ENCODE measurements at places on chromosomes 3 and 15.

- DNase-seq = no peak
These were observed at the start of gene CAMKV for GRCh38 chr3:49869525-49870126. TSS of gene CAMKV (minus strand) at chr3:49869906. CDS start at chr3:49862388, 7,518 bp downstream.

- peak; percentile 55 for DNase-seq
These were observed 64.6 kb downstream of the EFL1 start for GRCh38 chr15:82197733-82198594.

DNA sequence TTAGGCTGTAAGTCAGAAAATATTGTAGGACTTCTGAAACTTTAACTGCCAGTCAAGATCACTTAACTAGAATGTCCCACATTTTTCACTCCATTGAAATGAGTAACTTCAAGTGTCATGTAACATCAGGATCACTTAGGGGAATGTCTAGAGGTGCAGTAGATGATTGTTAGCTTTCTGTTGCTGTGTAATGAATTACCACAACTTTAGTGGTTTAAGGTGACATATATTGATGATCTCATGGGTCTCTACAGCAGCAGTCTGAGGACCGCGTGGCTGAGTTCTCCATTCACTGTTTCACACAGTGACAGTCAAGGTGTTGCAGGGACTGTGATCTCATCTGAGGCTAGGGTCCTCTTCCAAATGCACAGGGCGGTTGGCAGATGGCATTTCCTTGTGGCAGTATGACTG, 82.7 kb downstream of the SLC25A26 start:
- no peak for DNase-seq

- no peak for DNase-seq
These were observed 34.4 kb downstream of the CASR start for GRCh38 chr3:122217901-122218300.

DNA sequence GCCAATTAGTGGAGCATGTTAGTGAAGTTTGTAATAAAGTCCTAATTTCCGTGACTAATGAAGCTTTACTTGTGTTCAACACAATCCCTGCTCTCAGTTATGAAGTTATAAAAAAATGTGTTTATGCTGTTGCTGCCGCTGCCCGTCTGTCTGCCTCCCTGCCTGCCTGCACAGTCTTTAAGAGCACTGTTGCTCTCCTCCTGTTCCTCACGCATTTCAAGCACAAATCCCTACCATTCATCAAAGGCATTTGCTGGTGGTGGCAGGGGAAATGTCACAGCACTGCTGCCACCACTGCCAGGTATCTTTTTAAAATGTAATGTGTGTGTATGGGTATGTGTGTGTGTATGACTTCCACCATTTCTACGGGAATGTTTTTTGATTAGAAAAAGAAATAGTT, 58.8 kb downstream of the CACNA1D start:
- no peak for DNase-seq

GRCh38 chr15:54836052-54836795, 360.5 kb downstream of the RSL24D1 start:
- no peak for DNase-seq

DNA sequence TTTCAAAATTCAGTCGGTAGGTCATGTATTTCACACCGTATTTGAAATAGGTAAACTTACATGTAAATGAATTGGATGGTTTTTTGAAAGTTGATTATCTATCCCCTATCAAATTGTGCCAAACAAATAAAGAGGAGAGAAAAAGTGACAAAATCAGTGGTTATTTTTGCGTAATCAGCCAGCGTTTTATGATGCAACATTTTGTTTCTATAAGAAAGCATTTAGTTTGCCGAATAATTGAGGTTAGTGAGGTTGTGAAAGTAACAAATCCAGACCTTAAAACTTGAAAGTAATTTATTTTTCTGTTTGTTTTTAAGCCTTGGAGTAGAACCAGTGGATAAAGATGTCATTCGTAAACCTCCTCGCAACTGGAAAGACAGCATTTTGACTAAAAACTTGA, 29.3 kb downstream of the ASTE1 start:
- DNase-seq = peak; percentile 71

DNA sequence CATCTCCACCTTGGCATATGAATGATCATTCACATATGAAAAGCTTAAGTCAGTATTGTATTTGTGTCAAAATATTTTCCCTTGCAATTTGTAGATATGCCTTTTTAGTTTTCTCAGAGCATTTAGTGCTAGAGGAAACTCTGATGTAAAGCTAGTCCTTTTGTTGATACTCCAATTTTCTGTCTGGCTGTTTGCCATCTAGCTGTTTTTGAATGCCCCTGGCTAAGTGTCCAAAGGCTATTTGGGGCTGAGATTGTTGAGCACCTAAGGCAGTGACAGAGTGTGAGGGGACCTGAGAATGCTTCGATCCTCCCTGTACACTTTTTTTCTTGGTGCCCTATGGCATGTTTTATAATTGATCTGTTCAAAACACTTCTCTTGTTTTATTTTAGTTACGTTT, 3.1 kb downstream of the SLC51B start:
- no peak for DNase-seq

GRCh38 chr15:64774037-64774628, 1.3 kb downstream of the RBPMS2 start:
- DNase-seq = no peak

DNA sequence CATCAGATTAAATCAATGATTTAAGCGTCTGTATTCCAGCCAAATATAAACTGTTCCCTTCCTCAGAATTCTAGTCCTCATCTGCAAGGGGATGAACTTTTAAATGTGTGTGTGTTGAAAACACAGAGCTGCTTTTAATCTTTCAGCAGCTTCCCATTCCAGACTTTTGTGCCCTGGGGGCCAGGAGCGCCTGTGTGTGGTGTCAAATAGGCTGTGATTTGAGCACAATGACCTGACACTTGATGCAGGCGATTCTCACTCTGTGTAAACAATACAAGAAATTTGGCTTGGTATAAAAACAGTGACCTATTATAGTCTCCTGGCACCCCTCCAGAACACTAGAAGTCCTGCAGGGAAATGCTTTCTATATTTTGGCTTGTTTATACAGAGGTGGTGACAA, 274.6 kb upstream of the ROPN1 start:
- no peak for DNase-seq

DNA sequence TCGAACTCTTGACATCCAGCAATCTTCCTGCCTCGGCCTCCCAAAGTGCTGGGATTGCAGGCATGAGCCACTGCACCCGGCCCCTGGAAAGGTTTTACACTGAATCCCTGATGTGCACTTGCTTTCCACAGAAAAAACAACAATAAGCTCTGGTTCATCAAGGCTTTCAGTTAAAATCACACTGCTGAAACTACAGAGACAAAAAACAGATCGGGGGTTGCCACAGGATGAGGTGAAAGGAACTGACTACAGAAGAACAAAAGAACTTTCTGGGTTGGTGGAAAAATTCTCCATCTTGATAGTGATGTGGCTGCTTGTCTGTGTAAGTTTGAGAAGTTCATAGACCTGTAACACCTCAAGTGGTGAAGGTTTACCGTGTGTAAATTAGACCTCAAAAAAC, 2.9 kb downstream of the RAB43 start:
- no peak for DNase-seq

- DNase-seq = no peak
These were observed 118.0 kb upstream of the DPH6 start for GRCh38 chr15:35663956-35664355.

DNA sequence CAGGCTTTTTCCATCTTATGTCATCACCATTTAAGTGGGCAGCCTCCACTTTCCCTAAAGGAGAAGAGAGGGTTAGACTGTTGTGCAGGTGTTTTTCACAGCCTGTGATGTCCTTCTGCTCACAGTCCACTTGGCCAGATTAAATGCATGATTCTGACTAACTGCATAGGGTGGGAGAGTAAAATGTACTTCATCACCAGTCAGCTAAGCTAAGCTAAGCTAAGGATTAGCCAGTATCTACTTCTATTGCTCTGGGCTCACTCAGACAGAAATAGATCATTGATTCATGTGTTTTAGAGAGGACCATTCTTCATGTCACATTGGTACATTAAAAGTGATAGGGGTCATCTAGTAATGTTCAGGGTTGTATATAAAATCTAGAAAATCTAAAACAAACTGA, 1013.1 kb downstream of the NTRK3 start:
- DNase-seq = no peak

DNA sequence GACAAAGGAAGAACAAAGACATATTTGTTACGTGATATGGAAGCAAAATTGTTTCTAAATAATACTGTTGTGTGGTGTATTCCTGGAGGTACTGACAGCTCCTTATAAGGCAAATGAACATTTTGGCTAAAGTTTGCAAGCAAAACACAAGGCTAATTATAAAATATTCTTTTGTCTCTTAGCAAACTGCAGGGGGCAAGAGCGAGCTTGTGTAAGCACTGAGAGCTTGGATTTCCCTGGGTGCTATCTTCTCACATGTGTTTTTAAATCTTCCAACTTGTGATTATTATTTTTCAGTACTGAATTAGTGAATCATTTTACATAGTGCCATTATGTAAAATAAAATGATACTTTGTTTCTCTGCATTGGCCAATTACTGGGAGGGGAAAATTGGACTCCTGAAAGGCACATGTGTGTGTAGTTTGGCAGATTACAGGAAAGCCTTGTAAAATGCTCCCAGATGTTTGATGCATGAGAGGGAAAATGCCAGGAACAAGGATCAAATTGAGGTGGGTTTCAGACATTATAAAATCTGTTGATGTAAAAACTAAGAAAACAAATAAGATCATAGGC, 611.5 kb downstream of the AGBL1 start:
- DNase-seq = no peak

GRCh38 chr3:24548278-24548677, 53.6 kb upstream of the THRB start:
- no peak for DNase-seq

GRCh38 chr3:23567917-23568316, 237.8 kb upstream of the UBE2E1 start:
- peak; percentile 89 for DNase-seq

- DNase-seq = peak; percentile 92
These were observed 38.5 kb downstream of the IDH2 start for GRCh38 chr15:90063770-90064247.

GRCh38 chr3:19432669-19433068, 284.4 kb downstream of the KCNH8 start:
- DNase-seq = no peak

DNA sequence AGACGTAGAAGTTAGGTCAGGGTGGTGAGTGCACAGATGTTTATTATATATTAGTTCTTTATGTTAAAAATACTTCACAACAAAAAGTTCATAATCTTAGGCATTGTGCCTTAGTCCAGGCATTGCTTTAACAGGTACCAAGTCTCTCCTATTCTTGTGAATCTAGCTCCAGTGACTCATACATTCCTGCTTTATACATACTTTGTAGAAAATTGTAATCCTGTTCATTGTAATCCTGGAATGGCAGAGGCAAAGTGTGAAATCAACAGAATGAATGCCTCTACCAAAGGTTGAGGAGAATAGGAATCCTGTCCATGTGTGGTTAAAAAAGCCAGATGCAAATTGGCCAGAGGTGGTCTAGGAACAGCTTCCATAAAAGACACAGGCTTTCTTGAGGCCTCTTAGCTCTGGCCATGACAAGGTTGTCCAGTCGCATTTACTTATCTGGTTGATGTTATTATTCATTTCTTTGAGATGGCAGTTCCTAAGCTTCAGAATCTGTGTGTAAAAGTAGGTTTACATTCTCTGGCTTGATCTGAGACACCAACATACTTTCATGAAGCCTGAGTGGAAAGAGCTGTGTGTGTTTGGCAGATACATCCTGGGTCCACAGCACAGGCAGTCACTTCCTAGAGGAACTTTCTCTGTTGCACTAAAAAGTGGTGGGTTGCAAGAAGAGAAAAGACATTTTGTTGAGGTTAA, 109.0 kb downstream of the CDIN1 start:
- DNase-seq = no peak

GRCh38 chr15:70354346-70354905, 256.7 kb upstream of the TLE3 start:
- no peak for DNase-seq

- peak; percentile 35 for DNase-seq
These were observed 15.4 kb downstream of the DPH3 start for GRCh38 chr3:16249336-16249735.

- no peak for DNase-seq
These were observed 945.4 kb downstream of the SI start for GRCh38 chr3:164132878-164133277.

- DNase-seq = no peak
These were observed 62.5 kb upstream of the MLF1 start for GRCh38 chr3:158508481-158508880.

DNA sequence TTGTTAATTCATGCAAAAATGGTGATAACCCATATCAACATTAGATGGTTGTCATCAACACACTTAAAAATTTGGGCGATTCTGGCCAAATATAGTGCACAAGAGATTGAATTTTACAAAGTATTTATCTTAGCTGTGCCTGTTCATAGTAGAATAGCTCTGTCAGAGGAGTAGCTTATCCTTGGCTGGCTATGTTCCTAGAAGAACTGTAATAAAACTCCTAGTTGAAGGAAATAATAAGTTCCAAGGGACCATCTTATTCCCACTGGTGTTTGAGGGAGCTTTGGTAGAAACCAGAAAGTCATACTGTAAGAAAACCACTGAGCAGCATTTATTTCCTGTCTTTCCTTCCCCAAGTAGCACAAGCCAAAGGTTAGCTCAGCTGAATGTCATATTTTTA, 201.8 kb downstream of the GRM7 start:
- DNase-seq = no peak

Measured in inflammatory macrophage treated with lipopolysaccharide for 4 hours (primary cell).